ENCODE measurements at places on chromosomes 12 and 14. TPM values are rescaled to one million over a fixed set of nuclear protein-coding genes. Genes with fewer than 3 reads are reported as not detected.
A peak's percentile ranks its signal among the peaks of the same experiment; 100 is the strongest.

- no peak for DNase-seq
Measured at GRCh38 chr14:88312257-88312656, 10.8 kb downstream of the KCNK10 start.

- peak; percentile 24 for DNase-seq
Measured at GRCh38 chr14:103385929-103386712, 906 bp downstream of the MARK3 start.

DNA sequence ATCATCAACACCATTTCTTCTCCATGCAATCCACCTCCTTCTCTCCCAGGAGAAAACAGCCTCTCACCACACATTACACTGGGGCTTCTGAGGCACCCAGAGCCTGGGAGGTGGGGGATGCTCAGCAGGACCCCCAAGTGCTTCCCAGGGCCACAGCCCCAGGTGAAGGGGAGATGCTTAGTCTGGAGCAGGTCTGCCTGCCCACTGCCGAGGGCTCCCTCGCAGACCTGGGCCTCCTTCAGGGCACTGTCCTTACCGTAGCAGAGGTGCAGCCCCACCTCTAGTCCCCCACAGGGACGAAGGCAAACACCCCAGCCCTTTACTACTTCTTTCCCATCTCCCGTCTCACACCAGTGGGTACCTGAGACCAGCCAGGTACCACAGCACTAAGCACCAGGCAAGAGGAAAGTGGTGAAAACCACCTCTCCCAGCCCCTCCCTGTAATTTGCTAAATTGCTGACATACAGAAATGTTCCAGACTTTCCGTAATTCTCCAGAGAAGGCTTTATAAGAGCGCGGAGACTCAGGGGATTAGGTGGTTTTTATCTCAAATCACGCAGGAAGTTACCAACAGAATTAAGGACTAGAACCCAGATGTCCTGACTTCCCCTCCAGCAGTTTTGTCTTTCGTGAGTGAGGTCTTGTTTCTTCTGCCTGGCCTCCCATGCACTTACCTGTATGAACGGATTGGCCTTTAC lies 59.0 kb downstream of the PLEKHG3 start:
- DNase-seq, result no peak

GRCh38 chr14:90894241-90894640 lies 78.0 kb upstream of the TTC7B start:
- DNase-seq, result no peak

GRCh38 chr12:62934799-62935674 lies at the start of gene PPM1H:
Gene PPM1H, minus strand, starts transcription at chr12:62935150. Its CDS starts 414 bp downstream, at chr12:62934736.
- DNase-seq, result peak; percentile 79

DNA sequence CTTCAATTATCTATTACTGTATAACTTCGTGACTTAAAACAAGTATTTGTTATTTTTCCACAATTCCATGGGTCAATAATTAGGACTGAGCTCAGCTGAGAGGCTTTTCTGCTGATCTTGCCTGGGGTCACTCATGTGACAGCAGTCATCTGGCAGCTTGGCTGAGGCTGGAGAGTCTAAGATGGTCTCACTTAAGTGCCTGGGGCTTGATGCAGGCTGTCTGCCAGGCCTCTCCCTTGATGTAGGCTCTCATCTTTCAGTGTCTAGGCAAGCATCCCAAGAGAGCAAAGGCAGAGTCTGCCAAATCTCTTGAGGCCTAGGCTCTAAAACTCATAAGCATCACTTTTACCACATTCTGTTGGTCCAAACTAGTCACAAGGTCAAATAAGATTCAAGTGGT lies 93.2 kb downstream of the NKX2-1 start:
- no peak for DNase-seq

- no peak for DNase-seq
Measured at GRCh38 chr12:89236237-89236636, 116.1 kb downstream of the DUSP6 start.

- no peak for DNase-seq
Measured at GRCh38 chr12:31804185-31804504, 75.3 kb upstream of the AMN1 start.

GRCh38 chr14:93319494-93319893 lies 13.3 kb downstream of the BTBD7 start:
- no peak for DNase-seq

The IL22 gene
- total RNA-seq, result not detected

- DNase-seq, result no peak
Measured at GRCh38 chr12:93191956-93192355, 185.8 kb upstream of the NUDT4 start.

DNA sequence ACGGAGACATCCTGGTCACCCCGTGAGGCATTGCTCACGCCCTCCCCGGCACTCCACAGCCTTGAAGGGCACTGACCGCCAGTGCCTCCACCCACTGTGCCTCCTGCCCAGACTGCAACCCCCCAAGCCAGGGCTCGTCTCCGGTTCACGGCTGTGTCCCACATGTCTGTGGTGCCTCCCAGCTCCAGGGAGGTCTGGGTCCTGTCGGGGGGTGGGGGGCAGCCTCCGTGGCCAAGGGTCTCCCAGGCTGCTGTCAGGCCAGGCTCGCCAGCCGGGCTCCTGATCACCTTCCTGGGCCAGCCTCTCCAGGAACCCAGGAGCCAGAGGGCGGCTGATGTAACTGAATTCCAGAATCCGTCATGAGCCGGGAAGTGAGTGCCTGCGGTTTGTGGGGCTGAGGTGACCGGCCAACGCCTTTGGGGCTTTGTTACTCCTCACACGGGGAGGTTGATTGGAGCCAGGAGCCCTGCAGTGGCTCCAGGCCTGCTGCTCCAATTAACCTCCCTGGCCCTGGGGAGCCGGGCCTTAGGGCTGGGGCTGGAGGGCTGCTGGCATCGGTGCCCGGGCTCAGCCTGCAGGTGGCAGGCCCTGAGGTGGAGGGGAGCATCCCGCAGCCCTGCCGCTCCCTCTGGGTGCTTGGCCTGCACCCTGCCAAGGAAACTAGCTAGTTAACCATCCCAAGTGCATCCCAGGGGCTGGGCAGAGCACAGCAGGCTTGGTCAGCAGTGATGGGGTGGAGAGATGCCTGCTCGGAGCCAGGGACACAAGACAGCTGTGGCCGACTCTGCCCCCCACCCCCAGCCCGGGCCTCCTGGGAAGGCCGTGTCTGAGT lies 36.4 kb upstream of the FBRSL1 start:
- no peak for DNase-seq

- DNase-seq, result no peak
Measured at GRCh38 chr14:29148221-29148620, 381.6 kb downstream of the FOXG1 start.

DNA sequence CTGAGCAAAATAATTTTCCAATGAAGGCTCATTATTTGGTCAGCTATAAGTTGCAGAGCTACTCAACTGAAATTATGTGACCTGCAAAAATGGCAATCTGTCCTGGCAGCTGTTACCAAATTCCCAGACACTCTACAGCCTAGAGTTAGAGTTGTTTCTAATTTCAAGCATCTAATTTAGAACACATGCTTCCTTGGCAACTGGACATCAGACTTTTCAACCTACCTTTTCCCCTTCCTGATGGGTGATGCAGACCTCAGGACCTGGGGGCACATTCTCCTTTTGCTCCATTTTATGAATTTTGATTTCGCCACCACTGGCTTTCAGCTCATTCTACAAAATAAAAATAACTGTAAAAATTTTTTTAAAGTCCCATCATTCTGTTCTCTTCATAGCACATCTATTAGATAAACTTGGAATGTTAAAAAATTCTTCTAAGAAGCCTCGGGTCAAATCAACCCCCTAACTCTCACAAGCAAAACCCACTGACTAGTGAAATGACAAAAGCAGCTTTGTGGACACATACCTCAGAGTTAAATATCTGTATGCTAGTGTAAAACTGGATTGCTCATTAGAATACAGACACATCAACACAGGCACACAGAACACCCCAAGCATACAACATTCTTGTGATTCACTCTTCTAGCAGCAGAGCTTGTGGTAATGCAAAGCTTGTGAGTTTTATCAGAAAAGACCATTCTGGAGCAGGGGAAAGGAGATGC lies 33.5 kb upstream of the CERS5 start:
- DNase-seq, result no peak

DNA sequence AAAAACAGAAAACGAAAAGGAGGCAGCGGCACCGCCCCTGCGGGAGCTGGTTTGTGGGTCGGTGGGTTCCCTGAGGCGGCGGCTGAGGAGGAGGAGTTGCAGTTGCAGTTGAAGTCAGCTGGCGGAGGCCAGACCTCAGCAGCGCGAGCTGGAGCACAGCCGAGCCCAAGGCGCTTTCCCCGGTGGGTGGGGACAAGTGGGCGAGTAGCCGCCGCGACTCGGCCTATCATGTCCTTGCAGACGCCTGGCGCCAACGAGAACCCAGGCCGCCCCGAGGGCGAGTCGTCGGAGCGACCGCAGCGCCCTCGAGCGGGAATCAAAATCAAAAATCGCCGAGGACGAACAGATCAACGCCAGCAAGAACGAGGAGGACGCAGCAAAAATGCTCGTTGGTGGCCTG lies 12.7 kb upstream of the CLEC1A start:
- DNase-seq, result no peak
